ENCODE measurements at places on chromosomes 16 and 17.

GRCh38 chr16:87543436-87544191 lies 50.8 kb upstream of the ZCCHC14 start:
- no peak for DNase-seq

GRCh38 chr16:65280845-65281512 lies 159.1 kb upstream of the CDH11 start:
- no peak for DNase-seq

GRCh38 chr17:57552114-57552624 lies 192.9 kb downstream of the CCDC182 start:
- peak; percentile 5 for DNase-seq

DNA sequence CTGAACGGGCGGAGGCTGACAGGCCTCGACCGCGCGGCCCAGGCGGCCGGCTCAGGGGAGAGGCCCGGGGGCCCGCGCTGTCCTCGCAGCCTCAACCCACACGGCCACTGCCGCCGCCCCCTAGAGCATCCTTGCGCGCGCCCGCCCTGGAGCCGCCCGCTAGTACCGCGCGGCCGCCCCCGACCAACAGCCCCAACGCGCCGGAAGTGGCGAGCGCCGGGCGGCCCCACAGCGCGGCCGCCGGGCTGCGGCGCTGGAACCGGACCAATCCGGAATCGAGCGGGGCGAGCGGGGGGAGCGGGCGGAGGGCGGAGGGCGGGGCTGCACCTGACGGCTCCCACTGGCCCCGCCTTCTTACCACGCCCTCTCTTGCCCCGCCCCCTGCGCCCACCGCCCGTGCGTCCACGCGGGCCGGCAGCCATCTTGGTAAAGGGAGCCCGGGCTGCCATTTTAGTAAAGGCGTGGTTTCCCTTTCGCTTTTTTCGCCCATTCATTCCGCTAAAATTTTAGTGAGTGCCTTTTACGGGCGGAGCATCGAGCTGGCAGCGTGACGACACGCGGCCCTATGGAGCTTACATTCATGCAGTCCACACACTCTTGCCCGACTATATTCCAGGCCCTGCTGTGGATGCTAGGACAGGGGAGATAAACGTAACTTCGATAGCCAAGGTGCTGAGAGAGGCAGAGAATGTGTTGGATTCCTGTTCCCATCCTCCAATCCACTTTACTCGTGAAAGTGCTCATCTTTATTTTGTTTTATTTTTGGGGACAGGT lies at the start of gene XPO6:
TSS of gene XPO6 (minus strand) at position 208 of the 774 bp plus-strand sequence. CDS start 597 bp downstream, outside the sequence.
- DNase-seq = peak; percentile 99

DNA sequence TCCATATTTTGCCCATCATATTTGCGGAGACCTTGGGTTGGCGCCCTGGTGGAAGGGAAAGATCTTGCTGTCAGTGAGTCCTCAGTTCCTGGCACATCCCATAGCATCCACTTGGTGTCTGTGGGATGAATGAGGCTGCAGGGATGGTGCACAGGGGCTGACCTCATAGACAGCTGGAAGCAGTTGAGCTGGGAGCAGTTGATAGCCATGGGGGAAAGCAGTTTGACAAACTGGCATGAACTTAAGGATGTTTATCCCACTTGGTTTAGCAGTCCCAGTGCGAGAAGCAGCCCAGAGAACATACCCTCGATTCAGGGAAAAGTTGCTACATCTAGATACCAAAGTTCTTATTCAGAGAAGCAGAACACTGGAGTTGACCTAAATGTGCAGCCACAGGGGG lies 80.7 kb downstream of the SNX29 start:
- no peak for DNase-seq

GRCh38 chr16:3188925-3189825 lies 1.2 kb downstream of the OR1F1 start:
- DNase-seq = no peak

GRCh38 chr17:78110363-78111015 lies 18.1 kb downstream of the TMC6 start:
- DNase-seq = no peak

Measured in activated CD8-positive, alpha-beta memory T cell treated with anti-CD3 and anti-CD28 coated beads for 1 hour (primary cell).